ENCODE measurements at places on chromosomes 2 and 18. TPM values are rescaled to one million over a fixed set of nuclear protein-coding genes. Genes with fewer than 3 reads are reported as not detected.

Gene ANKRD30B
- total RNA-seq = not detected

Gene SKOR2
- total RNA-seq = not detected

Gene VWA3B
- not detected for total RNA-seq

Gene MAB21L4
- total RNA-seq = not detected

Gene RAB6C
- not detected for total RNA-seq

Gene VIL1
- 0.25 TPM for total RNA-seq

Gene SLC11A1
- total RNA-seq = 0.23 TPM
